ENCODE measurements at places on chromosomes 13 and 19. TPM values are rescaled to one million over a fixed set of nuclear protein-coding genes. Genes with fewer than 3 reads are reported as not detected.

DNA sequence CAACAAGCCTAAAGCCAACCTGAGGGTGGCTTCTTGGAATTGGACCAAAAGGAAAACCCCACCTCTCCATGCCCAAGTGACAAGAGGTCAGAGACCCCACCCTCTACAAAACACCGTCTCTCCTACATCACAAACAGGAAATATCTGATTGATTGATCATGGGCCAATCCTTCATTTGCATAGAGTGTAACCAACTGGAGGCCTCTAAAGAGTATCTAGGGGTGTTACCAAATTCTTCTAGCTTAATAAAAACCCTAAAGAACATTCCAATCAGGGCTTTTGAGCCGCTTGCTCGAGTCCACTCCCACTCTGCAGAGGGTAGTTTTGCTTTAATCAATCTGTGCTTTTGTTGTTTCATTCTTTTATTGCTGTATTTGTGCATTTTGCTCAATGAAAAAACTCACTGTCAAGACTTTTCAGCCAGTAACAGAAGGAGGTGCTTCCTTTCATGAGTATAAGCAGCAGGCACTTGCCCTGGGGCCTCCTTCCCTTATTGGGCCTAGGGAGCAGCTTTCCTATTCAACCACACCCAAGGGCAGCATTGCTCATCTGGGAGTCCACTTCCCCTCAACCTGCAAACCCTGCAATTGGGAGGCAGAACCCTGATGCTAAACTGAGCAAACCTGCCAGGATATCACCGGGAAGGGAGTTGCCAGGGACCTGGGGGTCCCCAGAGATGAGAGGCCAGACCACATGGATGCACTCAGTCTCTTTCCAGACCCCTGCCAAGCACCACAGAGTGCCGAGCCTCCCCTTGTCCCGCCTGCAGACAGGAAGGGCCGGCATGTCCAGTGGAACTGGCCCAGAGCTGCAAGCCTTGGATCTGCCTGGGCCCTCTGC lies 154.3 kb upstream of the VSTM2B start:
- DNase-seq = no peak

- no peak for DNase-seq
Measured at GRCh38 chr13:94658926-94659597, 53.3 kb downstream of the SOX21 start.

Gene FPR1
- not detected for total RNA-seq

DNA sequence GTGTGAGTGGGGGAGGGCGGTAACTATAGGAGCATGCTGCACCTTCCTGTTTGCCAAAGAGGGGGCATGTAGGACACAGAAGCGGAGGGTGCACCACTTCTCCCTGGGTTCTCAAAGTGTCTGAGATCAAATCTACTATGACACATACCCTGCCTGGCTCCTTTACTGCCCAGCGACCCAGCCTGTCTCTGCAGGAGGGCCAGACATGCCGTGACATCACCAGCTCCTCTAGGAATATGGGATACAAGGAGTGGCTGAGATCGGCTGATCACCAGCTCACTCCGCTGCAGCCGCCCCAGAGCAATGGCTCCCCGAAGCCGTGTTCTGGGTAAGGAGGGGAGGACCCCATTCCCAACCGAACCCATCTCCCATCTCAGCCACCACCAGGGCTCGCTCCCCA lies 16.4 kb upstream of the IGFL1 start:
- DNase-seq = no peak

GRCh38 chr19:32380269-32380668 lies 25.3 kb upstream of the DPY19L3 start:
- DNase-seq = no peak

Data from activated CD4-positive, alpha-beta T cell treated with anti-CD3 and anti-CD28 coated beads, Interleukin-2, amount 10 ng/mL, durations not matched to agents 24 days and 14 days (primary cell).